ENCODE measurements at places on chromosomes 2 and 18.

DNA sequence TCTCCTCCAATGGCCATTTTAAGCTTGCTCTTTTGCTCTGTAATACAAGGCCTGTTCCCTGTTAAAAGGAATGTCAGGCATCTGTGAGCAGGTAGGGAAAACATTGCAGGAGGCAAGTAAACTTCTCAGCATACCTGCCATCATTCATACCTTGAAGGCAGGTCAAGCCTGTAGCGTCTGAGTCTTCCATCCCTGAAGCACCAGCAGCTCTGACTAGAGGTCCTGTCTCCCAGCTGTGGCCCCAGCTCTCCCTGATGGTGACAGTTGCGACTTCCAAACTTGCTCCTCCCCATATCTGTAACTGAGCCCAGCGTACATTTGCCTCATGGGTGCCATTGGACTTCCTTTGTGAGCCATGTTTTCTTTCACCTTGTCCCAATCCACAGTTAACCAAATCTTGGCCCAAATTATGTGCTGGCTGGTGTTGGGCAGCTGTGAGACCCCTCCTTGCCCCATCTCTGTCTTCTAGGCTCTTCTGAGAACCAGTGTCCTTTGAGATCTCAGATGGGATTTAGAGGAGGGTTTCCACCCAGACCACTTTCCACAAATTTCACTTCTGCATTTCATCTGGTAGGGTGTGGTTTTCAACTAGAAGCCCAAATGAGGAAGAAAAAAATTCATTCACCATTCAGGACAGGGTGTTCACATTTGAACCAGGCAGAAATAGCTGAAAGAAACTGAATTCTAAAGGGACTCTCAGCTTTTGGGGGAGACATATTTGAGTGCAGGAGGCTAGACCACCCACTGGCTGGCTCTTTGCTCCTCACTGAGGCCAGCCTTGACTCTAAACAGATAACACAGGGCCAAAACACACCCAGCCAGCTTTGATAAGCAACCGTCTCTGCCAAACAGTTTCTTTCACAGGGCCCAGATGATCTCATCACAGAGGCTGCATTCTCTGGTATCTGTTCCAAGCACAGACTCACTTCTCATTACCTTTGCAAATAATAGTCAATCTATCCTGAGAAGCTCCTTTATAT lies 66.4 kb upstream of the MSH2 start:
- DNase-seq = no peak

GRCh38 chr2:46521215-46521683 lies 41.9 kb downstream of the TMEM247 start:
- DNase-seq = no peak

- no peak for DNase-seq
These were observed 14.2 kb upstream of the DOCK10 start for GRCh38 chr2:225056330-225057073.

DNA sequence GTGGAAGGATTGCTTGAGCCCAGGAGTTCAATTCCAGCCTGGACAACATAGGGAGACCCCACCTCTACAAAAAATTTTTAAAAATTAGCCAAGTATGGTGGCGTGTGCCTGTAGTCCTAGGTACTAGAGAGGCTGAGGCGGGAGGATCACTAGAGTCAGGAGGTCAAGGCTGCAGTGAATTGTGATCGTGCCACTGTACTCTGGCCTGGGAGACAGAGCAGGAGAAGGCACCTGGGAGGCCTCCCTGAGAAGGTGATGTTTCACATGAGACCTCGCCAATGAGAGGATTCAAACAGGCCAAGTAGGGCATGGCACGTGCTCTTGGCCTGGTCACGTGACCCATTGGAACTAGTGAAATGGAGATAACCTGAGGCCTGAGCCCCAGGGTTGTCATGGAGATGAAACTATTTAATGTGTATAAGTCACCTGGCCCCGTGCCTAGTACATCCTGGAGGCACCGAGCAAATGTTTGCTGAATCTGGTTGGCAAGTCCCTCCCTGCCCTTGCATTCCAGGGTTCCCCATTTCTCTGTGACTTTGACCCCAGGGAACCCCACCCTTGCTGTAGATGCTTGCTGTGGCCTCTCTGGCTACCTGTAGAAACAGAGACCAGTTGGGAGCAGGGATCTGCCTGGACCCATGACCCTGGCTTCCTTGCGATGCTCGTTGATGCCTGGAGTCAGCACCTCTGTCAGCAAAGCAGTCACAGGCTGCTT lies 26.1 kb upstream of the ROCK2 start:
- DNase-seq = peak; percentile 88

DNA sequence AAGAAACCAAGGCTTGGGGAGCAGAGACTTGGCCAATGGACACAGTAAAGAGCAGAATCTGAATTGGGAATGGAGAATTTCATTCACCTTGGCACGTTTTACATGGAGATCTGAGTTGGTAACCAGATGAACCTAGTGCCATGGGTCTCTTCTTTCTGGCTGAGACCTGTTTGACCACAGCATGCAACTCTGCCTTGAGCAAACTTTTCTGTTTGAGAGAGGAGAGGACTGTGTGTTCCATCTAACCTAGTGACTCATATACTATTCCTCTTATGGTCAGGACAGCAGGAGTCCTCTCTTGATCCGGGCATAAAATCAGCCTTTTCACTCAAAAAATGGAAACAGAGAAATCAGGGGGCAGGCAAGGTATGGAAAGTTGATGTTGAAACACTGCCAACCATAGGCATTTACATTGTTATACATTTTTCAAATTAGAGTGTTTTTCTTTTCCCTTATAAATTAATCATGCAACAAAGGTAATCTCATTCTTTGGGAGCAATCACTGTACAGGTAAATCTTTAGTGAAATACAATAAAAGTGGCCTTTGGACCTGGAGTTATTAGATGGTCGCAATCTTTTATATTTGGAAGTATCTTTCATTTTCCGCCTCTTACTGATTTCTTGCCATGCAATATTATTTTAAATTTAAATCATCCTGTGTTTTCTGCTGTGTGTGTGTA lies 86.7 kb downstream of the NRP2 start:
- peak; percentile 22 for DNase-seq

DNA sequence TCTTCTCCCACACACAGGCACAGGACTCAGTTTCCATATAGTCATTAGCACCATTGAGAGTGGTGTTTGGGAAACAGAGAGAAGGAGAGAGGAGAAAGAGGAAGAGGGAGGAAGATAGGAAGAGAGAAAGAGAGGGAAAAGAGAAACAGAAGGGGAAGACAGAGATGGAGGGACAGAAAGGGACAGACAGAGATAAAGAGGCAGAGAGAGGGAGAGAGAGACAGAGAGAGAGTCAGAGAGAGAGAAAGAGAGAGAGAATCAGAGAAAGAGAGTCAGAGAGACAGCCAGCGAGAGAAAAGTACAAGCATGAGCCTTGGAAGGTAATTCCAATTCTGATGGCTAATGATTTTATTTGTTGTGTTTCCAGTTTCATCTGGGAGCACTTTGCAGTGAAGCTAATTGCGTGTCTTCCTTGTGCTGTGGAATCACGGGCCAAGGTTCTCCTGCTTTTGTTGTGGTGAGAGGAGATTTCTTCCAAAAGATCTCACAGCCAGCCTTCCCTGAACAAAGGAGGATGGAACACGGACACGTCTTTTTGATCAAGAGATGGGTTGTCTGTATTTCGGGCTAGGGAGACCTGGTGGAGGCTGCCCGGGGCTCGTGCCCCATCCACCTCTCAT lies 153.6 kb upstream of the TWIST2 start:
- no peak for DNase-seq

DNA sequence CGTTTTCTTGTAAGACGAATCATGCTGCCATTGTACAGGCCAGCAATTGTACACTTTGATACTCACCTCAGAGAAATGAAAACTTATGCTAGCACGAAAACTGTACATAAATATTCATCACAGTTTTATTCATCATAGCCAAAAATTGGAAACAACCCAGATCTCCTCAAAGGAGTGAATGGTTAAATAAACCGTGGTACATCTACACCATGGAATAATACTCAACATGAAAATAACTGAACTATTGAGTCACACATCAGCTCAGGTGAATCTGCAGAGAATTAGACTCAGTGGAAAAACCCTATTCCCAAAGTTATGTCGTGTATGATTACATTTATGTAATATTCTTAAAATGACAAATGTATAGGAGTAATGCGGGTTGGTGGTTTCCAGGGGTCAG lies 251.0 kb upstream of the HDAC4 start:
- no peak for DNase-seq

DNA sequence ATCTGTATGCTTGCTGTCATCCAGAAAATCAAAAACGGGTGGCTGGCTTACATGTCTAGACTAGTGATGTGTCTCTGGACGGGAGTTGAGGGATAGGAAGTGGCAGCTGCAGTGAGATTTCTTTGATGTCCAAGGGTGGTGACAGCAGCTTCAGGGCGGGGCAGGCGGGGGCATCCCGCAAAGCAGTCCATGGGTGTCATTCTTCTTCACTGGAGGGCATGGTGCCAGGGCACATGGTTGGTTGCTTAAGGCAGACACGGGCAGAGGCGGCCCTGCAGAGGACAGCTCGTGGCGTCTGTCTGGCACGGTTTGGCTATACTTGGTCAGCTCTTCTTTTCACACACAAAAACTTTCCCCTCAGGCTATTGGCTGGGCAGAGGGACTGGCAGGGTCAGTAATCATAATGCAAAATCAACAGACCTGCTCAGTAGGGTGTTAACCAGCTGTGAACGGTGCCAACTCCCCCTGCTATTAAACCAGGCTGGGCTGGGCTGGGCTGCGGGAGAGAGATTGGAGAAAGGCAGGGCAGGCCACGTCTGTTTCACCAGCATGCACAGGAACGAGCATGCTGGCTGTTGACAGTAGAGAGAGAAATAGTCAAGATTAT lies 63.7 kb downstream of the COL4A3 start:
- DNase-seq = peak; percentile 25

- DNase-seq = peak; percentile 3
These were observed 24.6 kb downstream of the ARL6IP6 start for GRCh38 chr2:152743002-152743401.

GRCh38 chr2:195711478-195711877 lies 54.5 kb downstream of the SLC39A10 start:
- DNase-seq = no peak

- no peak for DNase-seq
These were observed 125.9 kb downstream of the LYPD1 start for GRCh38 chr2:132544006-132544630.

GRCh38 chr2:36403675-36404230 lies 48.2 kb downstream of the CRIM1 start:
- DNase-seq = peak; percentile 75

GRCh38 chr2:80113399-80113798 lies 191.2 kb downstream of the LRRTM1 start:
- no peak for DNase-seq

GRCh38 chr2:113057117-113057516 lies 1.9 kb upstream of the IL36RN start:
- DNase-seq = no peak

DNA sequence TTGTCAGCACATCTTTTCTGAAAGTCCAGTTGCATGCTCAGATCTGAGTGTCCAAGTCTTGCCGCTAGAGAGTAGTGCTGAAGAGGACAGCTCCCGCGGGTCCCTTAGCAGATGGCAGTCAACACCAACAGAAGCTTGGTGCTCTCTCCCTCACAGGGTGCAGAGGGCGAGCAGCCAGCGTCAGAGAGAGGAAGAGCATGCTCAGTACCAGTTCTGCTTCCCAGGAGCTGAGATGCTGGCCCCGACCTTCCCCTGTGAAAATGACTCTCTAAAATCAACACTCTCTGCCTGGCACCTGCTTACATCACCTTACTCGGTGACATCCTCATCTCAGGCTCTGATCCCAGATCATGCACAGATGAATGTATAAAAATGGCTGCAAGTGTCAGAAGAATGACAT lies 86.0 kb upstream of the TWIST2 start:
- peak; percentile 1 for DNase-seq

Data from LoVo (cell line).